ENCODE measurements at places on chromosomes 11 and 22.

GRCh38 chr22:38452373-38453065 is 2.5 kb downstream of the KCNJ4 start:
- DNase-seq: no peak

DNA sequence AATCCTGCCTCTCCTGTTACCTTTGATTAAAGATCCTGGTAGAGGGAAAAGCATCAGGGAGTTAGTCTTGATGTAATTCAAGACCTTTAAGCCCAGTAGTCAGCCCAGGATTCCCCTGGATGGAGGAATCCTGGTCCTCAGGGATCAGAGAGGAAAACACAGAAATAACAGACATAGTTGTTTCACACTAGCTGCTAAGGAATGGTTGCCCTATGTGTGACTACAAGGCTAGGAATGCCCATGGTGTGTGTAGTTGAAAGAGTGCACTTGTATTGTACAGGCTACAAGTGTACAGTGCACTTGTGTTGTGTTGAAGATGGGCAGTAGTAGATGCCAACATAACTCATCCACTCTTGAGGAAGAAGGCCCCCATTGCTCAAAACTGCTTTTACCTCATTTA is 226.8 kb downstream of the AASDHPPT start:
- no peak for DNase-seq

- DNase-seq: no peak
Observed at GRCh38 chr11:114172871-114173444, 113.4 kb downstream of the ZBTB16 start.

GRCh38 chr11:110147962-110148709 is 54.9 kb downstream of the ZC3H12C start:
- no peak for DNase-seq
